CD4-positive, alpha-beta T cell treated with Interleukin-1 beta for 1 hour (primary cell): ENCODE measurements at places on chromosomes 13 and 19.
A peak's percentile ranks its signal among the peaks of the same experiment; 100 is the strongest.

- no peak for DNase-seq
Observed at GRCh38 chr19:45314708-45315245, 7.9 kb downstream of the CKM start.

DNA sequence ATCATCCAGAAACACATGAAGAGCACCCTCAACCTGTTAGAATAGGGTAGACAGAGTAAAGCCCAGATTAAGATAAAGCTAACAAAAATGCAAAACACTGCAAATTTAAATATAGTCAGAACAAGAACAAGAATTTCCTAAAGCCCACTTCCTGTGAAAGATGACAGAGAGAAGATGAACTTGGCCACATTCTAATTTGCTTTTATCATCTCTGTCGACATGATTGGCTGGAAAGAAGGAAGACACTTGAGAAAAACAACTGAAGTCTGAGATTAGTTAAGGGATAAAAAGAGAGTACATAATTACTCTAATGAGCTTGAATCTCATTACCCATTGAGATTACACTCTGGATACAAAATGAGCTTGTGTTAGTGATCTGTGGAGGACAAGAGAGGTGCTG lies 537.6 kb downstream of the KLF5 start:
- DNase-seq = no peak

DNA sequence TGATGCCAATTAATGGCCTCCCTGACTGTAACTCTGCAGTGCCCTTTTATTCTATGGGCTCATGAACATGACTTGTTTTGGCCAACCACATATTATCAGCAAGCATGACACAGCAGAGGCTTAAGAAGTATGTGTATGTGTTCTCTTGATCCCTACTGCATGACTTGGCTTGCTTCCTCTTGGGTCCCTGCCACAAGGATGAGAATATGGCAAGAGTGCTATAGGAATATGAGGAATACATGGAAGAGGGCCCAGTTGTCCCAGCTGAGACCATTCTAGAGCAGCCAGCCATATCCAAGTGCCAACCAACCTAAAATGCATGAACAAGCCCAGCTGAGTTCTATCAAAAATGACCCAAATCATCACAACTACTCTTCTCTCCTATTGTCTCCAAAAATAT lies 576.7 kb upstream of the PCDH9 start:
- no peak for DNase-seq

DNA sequence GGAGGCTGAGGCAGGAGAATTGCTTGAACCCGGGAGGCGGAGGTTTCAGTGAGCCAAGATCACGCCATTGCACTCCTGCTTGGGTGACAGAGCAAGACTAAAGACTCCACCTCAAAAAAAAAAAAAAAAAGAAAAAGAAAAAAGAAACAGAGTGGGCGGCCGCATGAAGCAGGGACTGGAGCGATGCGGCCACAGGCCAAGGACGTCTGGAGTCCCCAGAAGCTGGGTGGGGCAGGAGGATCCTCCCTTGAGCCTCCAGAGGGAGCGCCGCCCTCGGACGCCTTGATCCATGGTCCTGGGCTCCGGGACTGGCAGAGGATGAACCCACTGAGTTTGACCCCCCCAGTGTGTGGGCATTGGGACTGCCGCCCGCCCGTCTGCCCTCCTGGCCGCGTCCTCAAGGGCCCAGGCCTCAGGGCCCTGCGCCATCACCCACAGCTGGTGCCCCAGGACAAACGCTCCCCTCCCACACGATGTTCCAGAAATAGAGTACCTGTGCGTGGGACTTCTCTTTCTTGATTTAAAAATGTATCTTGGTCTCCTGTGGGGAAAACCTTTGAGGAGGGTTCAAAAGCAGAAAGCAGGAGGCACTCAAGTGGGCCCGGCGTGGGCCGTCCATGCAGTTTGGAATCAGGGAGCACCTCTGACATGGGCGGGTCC lies 15.5 kb downstream of the BTBD2 start:
- DNase-seq = no peak

GRCh38 chr19:5536337-5536894 lies 31.3 kb downstream of the TINCR start:
- no peak for DNase-seq

GRCh38 chr19:48627201-48627864 lies 8.0 kb downstream of the SPHK2 start:
- no peak for DNase-seq

DNA sequence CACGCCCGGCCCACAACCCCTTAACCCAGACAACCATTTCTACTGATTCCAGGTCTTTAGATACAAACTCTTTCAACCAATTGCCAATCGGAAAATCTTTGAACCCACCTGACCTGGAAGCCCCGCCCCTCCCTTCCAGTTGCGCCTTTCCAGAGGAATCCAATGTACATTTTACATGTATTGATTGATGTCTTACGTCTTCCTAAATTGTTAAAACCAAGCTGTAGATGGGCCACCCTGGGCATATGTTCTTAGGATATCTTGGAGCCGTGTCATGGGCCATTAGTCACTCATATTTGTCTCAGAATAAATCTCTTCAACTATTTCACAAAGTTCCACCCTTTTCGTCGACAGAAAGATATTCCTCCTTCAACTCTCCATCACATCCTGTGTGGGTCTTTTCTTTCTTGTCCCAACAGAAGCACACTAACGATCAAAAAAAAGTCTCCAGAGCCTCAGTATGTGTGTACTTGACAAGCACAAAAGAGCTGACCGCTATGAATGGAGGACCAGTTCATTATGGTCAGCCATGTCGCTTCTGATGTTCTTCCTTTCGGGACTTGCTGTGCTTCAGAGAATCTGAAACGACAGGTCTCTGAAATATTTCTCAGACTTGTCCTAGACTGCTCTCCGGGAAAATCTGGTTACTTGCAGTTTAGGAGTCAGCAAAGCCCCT lies 601 bp upstream of the ZNF749 start:
- DNase-seq = no peak

GRCh38 chr13:26989261-26989956 lies 182.2 kb downstream of the USP12 start:
- no peak for DNase-seq

GRCh38 chr13:59319276-59319675 lies 844.5 kb downstream of the DIAPH3 start:
- no peak for DNase-seq

GRCh38 chr19:51676566-51677083 lies 16.5 kb upstream of the SPACA6 start:
- DNase-seq = peak; percentile 25

DNA sequence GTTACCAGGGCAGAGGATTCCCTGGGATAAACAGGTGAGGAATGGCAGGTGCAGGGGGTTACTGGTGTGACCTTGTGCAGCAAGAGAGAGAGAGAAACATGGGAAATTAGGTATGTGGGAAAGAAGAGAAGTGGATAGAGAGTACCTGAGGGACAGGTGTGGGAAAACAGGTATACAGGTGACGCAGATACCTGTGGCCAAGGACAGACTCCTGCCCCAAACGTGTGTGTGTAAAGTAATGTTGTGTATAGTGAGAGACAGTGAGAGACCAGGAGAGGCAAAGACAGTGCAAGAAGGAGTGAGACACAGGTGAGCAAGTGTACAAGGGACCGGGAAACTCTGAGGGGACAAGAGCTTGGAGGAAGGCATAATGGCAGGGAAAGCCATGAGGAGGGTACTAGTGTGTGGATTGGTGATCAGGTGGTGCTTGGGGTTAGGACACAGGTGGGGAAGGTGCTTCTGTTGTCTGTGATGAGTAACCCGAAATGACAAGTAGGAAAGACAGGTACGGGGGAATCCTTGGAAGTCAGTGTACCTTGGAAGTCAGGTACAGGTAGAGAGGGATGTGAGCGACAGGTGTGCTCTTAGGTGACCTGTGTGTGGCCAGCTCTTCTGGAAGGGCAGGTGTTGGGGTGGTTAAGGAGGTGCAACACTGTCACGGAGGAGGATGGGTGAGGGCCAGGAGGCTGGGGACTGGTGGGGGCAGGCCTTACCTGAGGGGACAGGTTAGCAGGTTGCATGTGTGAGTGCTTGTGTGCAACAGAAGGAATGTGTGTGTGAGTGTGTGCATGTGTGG lies 2.8 kb downstream of the ERFL start:
- no peak for DNase-seq

- DNase-seq = peak; percentile 78
Observed at GRCh38 chr19:18401580-18402112, 4.2 kb upstream of the LRRC25 start.

DNA sequence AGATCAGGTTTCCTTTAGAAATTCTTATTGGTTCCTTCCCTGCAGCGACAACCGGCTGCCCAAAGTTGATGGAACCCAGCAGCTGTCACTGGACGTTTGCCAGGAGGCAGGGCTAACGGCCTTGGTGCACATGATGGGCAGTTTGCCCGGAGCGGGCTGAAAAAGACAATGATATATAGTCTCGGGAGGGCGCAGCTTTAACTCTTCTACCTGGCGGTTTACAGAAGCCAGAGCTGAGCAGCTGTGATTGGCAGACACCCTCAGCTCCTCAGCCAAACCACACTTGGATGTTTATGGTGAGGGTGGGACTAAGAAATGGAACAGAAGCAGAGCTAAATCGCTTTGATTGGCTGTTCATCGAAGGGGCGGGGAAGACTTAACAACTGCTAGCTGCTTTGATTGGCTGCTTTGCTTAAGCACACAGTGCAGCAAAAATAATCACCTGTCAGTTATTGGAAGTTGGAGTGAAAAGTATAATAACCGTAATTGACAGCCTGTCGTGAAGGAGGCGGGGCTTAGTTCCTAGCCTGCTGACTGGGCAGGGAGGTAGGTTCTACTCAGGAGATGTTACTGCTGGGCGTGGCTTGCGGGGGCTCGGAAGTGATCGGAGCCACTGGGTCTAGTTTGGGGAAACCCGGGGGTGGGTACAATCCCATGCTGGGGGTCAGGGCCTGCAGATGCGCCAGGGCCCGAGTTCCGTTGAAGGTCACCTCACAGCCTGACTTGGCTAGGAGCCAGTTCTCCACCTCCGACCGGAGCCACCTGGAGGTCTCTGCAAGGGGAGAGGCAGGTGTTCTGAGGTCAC lies 7.5 kb downstream of the EMP3 start:
- peak; percentile 99 for DNase-seq

DNA sequence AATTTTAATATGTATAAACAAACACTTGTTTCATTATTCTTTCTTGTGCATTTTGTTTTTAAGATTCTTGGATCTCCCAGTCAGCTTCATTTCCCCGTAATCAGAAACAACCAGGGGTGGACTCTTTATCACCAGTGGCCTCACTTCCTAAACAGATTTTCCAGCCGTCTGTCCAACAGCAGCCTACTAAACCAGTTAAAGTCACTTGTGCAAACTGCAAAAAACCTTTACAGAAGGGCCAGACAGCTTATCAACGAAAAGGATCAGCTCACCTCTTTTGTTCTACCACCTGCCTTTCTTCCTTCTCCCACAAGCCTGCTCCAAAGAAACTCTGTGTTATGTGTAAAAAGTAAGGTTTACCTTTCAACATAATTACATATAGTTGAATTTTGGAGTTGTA lies 44.3 kb downstream of the ZMYM2 start:
- DNase-seq = no peak

DNA sequence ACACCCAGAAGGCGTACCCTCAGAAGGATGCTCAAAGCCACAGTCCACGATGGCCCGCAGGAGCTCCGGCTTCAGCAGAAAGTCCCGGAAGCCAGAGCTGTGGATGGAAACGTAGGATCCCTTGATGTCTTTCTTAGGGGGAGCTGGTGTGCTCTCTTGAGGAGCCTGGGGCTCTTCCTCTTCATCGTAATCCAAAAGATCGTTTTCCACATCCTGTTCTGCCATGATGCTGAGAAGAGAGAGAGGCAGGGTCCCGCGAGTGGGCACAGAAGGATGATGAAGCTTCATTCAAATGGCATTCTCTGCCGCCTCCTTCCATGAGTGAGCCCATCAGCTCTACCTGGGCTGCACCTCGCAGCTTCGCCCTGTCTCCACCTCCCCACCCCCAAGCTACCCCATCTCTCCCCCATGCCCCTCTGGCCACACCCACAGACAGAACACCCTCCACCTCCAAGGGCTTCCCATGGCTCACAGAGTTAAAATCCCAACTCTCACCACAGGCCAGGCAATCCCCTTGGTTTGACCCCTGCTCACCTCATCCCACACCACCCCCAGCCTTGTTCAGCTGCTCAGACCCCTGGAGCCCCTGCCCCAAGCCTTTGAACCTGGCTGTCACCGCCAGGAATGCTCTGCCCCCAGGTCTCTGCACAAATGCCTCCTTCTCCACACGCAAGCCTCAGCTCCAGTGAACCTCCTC lies 6.0 kb downstream of the DDX39A start:
- peak; percentile 48 for DNase-seq
